Activated CD4-positive, alpha-beta memory T cell treated with anti-CD3 and anti-CD28 coated beads for 36 hours (primary cell): ENCODE measurements at places on chromosomes 6 and 20. TPM values are rescaled to one million over a fixed set of nuclear protein-coding genes. Genes with fewer than 3 reads are reported as not detected.

- DNase-seq, result no peak
Observed at GRCh38 chr20:50193836-50194421, 3.3 kb downstream of the CEBPB start.

DNA sequence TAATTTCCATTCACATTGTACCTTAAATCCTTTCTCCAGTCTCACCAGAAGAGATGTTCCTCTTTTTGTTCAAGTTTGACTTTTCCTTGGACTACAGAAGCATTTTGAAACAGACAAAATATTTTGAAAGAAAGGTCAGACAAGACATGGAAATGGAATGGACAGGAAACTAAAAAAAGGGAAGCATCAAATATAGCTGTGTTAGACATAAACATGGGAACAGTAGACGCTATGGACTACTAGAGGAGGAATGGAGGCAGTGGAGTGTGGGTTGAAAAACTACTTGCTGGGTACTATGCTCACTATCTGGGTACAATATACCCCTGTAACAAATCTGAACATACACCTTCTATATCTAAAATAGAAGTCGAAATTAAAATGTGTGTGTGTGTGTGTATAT lies 4.1 kb upstream of the FAM135A start:
- no peak for DNase-seq

GRCh38 chr6:148999929-149000468 lies 253.2 kb downstream of the UST start:
- no peak for DNase-seq

GRCh38 chr20:4007383-4008025 lies 7.9 kb downstream of the RNF24 start:
- DNase-seq, result no peak

DNA sequence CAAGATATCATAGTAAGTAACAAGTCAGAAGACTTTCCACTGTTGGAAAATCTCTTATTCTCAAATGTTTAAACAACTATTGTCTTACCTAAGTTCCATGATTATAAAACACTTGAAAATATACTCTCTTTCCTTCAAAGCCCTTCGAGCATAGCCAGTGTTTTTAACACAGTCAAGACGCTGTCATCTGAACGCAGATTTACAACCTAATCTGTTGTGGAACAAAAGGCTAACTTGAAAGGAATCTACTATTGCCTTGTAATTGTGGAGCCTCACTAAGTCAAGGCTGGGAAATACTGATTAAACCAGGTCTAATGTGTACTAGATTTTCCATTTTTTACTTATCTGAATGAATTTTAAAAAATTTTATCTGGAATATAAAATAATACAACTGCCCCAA lies 205.8 kb downstream of the TRDN start:
- no peak for DNase-seq

- DNase-seq, result no peak
Observed at GRCh38 chr6:70507161-70507560, 59.6 kb upstream of the SDHAF4 start.

DNA sequence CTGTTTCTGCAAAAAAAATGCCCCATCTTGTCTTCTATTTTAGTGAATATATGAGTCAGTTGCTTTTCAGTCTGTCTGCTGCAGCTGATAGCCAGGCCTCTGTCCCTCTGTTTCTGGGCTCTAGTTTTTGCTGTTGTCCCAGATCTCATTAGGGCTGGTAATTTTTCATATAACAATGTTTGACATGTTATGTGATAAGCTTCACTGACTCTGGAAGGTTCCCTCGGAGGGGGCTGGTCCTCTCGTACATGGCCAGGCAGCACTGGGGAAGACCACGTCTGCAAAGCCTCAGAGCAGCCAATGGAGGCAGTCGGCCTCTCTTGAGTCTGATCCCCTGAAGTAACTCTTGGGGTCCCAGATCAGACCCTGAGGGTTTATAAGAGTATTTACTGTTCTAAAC lies 223.8 kb downstream of the THBS2 start:
- DNase-seq, result no peak

DNA sequence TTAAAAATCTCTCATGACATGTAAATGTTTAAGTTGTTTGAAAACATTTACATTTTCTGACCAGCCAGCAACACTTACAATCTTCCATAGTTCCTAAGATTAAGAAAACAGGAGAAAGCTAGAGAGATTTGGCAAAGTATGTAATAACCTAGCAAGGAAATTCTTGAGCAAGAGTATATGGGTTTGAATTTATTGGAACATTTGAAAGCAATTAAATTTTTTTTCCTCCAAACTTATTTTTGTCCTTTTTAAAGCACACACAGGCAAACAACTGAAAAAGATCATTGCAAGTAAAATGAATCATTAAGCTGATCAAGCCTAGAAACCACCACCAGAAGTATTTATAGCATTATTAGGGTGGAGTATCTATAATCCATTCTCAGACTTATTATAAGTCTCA lies 20.1 kb upstream of the ZNF217 start:
- DNase-seq, result no peak

GRCh38 chr6:7237653-7238188 lies 75.3 kb downstream of the SSR1 start:
- no peak for DNase-seq

GRCh38 chr6:112360498-112360897 lies 13.4 kb downstream of the RFPL4B start:
- DNase-seq, result no peak

DNA sequence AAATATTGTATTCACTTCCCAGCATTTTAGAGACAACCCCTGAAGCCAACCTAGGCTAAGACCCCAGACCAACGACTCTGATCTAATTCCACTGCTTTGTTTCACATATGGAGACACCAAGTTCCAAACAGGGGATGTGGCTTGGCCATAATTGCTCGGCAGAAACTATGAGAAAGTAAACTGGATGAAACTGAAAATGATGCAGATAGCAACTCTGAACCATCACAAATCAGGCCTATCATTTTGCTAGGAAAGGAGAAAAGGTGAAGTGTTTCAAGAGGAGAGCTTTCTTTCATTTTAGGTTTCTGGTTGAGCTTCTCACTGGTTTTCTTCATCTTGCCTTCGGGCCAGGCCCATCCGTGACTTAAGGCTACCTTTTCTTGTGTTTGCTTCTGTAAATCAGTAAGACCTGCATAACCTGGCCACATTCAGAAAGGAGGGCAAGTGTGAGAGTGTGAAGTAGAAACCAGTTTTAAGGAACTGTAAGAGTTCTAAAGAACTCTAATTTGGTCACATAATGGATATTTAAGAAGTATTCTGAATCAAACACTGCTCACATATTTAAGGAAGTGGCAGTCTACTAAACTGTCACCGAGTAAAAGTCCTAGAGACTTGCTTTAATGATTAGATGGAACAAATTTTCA lies 105.8 kb downstream of the BACH2 start:
- DNase-seq, result peak; percentile 34

DNA sequence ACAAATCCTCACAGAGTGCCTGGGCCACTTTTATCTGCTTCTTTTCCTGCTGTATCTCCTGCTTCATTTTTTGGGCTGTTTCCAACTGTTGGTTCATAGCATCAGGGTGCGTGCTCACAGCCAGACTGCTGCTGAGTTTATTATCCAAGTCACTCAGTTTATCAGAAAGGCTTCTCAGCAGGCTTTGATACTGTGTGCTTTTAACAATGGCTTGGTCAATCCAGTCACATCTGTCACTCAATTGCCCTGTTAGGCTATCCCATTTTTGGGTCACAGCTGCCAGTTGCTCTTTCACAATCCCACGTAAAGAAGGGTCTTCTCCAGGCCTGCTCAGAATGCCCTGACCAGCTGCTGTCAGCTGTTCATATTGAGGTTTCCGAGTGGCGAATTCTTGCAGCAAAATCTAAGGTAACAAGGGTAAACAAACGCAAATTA lies 87.2 kb downstream of the DST start:
- DNase-seq, result no peak

DNA sequence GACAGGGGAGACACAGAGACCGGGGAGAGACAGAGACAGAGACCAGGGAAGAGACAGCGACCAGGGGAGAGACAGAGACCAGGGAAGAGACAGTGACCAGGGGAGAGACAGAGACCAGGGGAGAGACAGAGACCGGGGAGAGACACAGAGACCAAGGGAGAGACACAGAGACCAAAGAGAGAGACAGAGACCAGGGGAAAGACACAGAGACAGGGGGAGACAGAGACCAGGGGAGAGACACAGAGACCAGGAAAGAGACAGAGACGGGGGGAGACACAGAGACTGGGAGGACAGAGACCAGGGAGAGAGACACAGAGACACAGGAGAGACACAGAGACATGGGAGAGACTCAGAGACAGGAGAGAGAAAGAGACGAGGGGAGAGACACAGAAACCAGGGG lies 43.9 kb downstream of the YTHDF1 start:
- DNase-seq, result no peak

DNA sequence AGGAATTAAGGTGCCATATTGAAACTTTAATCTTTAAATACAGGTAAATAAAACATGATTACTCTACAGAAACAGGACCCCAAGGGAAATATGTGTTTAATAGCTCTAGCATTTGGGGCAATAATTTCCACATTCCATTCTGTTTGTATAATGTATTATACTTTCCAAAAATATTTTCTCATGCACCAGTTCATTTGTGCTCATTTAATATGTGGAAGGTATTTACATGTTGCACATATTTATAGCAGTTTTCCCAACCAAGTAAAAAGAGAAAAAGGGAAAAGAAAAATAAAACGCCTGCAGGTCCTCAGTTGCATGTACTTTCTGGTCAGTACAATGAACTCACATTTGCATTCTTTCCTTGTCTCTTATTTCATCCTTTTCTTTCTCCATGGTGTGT lies 129.5 kb upstream of the SULF2 start:
- DNase-seq, result no peak

DNA sequence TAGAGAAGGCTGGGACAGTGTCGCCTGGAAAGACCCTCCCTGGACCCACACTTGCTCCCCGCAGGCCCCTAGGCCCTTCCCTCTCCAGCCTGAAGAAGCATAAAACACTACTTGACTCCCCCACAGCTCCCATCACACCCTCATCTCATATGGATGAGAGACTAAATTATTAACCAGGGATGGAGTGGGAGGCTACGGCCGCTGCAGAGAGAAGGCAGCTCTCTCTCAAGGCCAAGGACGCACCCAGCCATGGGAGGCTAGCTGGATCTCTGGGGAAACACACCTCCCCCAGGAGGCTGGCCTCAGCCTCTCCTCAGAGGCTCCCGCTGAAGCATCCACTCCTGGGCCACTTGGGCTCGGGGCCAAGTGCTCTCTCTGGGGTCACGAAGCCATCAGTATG lies 102.5 kb downstream of the GRM4 start:
- DNase-seq, result no peak

- DNase-seq, result no peak
Observed at GRCh38 chr6:35711731-35712130, 23.0 kb upstream of the FKBP5 start.

DNA sequence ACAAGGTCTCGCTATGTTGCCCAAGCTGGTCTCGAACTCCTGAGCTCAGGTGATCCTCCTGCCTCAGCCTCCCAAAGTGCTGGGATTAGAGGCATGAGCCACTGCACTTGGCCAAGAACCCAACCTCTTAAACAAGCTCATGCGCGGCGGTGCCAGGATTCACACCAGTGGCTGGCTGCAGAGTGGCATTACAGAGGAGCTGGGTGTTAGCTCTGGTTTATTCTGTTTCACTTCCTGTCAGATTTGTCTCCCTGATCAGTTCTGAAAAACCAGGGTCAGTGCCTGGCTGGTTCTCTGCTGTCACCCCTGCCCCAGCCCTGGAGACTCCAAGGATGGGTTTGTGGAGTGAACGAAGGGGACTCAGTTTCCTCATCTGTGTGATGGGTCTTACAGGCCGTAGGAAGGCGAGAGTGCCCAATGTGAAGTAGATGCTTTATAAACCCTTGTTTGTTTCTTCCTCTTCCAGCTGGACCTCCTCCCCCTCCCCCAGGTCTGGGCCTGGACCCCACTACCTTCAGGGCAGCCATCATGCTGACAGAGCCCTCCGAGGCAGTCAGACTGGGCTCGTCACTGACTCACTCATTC lies 63.4 kb downstream of the UBE2V1 start:
- DNase-seq, result no peak

- peak; percentile 27 for DNase-seq
Observed at GRCh38 chr6:151325075-151326050, 66.0 kb downstream of the ZBTB2 start.

DNA sequence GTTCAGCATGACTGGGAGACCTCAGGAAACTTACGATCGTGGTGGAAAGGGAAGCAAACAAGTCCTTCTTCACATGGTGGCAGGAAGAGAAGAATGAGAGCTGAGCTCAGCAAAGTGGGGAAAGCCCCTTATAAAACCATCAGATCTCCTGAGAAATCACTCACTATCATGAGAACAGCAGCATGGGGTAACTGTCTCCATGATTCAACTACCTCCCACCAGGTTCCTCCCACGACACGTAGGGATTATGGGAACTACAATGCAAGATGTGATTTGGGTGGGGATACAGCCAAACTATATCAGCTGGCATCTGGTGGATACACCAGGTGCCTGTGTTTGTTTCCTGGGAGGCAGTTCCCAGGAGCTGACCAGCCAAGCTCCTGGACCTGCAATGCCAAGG lies 4.9 kb downstream of the DDO start:
- no peak for DNase-seq

DNA sequence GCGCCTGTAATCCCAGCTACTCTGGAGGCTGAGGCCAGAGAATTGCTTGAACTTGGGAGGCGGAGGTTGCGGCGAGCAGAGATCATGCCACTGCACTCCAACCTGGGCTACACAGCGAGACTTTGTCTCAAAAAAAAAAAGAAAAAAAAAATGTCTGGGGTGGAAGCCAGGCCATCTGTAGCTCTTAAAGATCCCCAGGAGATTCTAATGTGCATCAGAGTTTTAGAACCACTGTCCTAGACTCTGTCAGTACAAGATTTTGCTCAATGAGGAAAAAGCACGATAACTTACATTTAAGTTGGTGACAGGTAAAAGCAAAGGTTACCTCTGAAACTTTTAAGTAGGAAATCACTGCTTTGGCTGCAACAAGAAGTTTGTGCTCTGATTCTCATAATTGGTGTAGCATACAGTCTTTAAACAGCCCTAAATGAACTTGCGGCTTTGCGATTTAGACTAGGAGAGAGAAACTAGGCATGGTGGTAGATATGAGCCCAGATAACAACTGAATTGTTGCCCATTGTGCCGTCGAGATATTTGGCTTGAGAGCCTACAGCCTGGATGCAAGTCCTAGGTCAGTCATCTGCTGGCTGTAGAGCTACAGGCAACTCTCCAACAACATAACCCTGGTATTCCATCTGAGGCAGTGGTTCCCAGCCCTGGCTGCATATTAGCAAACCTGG lies 67.2 kb downstream of the BACH2 start:
- no peak for DNase-seq

- peak; percentile 24 for DNase-seq
Observed at GRCh38 chr20:25047766-25048165, 10.2 kb downstream of the ACSS1 start.

The C20orf141 gene
- total RNA-seq, result not detected

The SULF2 gene
- 0.17 TPM for total RNA-seq

The DEFB124 gene
- total RNA-seq, result not detected

The SMLR1 gene
- not detected for total RNA-seq

The GNAS-AS1 gene
- total RNA-seq, result 1.3 TPM

The SLC17A5 gene
- total RNA-seq, result 5.1 TPM

The RAB32 gene
- total RNA-seq, result 0.44 TPM

The DLK2 gene
- total RNA-seq, result 1.6 TPM
